Uterus (tissue), 4 donors: ENCODE measurements at places on chromosomes 7 and 10. TPM values are rescaled to one million over a fixed set of nuclear protein-coding genes. Genes with fewer than 3 reads are reported as not detected.

The KIAA1549 gene
- total RNA-seq = 6.1 TPM

The ACHE gene
- total RNA-seq = 10.7 TPM

The FHIP2A gene
- total RNA-seq = 51.6 TPM

The ATXN7L1 gene
- 4.4 TPM for total RNA-seq

The PDK4 gene
- 221 TPM for total RNA-seq

The CALML3 gene
- not detected for total RNA-seq

The POLL gene
- 15.8 TPM for total RNA-seq

The CCDC146 gene
- 26.2 TPM for total RNA-seq

The PCDH15 gene
- total RNA-seq = 0.70 TPM

The FBXO24 gene
- total RNA-seq = not detected

The PNLIPRP3 gene
- total RNA-seq = not detected

The FRMD4A gene
- total RNA-seq = 5.6 TPM

The LDB3 gene
- total RNA-seq = 2.6 TPM

The CRYGN gene
- total RNA-seq = 2.4 TPM

The UCMA gene
- total RNA-seq = not detected

The CDC14C gene
- not detected for total RNA-seq

The BHLHA15 gene
- total RNA-seq = 1.6 TPM

The AGAP3 gene
- total RNA-seq = 174 TPM

The ELOVL3 gene
- total RNA-seq = not detected

The CC2D2B gene
- total RNA-seq = 6.7 TPM

The LRRD1 gene
- 0.97 TPM for total RNA-seq

The COL26A1 gene
- not detected for total RNA-seq

The SYT15 gene
- total RNA-seq = 6.5 TPM

The C10orf62 gene
- not detected for total RNA-seq

The FOXI2 gene
- 0.14 TPM for total RNA-seq

The SSC4D gene
- 0.37 TPM for total RNA-seq

The PRSS37 gene
- not detected for total RNA-seq

The POU6F2 gene
- not detected for total RNA-seq

The SPDYE2B gene
- not detected for total RNA-seq

The UTF1 gene
- not detected for total RNA-seq
